Effector CD8-positive, alpha-beta T cell (primary cell): ENCODE measurements at places on chromosomes 2 and 18.

DNA sequence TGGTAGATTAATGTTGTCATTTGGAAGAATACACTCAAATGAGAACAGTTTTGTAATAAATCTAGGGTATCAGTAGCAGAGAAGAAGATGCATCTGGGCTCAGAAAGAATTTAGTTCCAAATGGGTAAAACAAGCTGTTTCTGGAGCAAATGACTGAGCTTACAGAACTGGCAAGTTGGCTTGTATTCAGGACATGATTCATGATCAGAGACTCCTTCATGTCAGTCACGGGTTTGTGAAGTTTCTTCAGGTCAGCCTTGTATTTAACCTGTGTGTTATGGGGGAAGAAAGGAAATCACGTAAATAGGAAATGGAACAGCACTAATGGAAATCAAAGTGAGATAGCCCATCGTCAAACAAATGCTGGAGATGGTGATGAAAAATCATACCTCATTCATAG, 109.1 kb downstream of the RIF1 start:
- DNase-seq, result no peak

- DNase-seq, result no peak
Observed at GRCh38 chr2:32498306-32498705, 129.5 kb upstream of the TTC27 start.

DNA sequence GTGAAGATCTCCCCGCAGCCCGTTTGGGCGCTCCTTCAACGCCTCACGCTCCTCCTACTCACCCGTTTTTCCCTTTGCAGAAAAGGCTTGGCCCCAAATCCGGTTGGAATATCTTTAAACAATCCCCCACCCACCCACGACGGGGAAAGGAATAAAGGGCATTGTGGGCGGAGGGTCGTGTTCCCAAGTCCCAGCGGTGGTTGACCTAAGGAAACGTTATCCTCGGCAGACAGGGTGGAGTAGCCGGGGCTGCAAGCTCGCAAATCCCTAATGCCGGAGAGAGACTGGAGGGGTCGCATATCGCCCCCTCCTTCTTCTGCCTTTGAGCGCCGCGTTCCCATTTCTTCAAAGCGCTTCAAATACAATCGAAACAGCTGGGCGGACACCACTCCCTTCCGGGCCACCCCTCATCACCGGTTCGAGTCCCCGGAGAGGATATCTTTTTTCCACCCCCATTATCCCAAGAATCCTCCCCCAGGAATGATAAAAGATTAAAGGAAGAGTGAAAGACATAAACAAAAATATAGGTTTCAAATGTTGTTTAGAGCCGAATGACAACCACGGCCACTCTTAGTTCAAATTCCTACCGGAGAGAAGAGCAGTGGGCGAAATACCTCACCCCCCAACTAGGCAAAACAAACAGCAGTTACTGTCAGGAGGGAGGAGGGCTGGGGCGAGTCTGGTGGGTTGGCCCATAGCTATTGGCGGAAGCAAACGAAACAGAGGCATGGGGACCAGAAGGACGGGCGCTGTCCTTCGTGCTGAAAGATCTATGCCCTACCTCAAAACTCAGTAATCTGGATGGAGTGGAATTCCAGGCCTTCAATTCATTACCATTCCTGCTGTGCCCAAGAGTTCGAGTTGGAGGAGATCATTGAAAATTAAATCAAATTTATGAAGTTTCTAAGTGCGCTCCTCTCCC, 2.8 kb upstream of the GAD1 start:
- no peak for DNase-seq

DNA sequence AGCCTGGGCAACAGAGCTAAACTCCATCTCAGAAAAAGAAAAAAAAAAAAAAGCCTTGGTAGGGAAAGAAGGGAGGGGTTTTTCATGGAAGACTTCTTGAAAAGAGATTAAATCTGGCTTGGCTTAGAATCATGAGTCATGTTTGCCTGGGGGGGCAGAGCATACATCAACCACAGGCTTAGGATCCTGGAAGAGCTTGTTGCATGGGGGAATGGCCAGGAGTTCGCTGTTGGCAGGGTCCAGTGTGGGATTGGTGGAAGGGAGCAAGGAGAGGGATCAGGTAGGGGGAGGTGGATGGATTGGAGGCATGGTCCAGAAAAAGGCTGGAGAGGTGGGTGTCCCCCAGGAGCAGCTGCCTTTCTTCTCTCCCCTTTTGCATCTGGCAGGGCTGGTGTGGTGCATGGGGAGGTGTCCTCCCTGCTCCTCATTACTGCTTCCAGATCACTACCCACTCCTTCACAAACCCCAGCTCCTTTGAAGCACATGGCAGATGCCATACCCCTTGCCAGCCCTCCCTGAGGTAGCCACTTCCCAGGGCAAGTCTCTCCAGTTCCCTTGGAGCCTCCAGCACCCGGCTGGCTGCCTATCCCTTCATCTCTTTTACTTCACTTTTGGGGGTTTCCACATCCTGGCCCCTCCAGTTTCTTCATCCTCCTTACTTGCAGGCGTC, 2.5 kb downstream of the ARMC9 start:
- DNase-seq, result no peak

DNA sequence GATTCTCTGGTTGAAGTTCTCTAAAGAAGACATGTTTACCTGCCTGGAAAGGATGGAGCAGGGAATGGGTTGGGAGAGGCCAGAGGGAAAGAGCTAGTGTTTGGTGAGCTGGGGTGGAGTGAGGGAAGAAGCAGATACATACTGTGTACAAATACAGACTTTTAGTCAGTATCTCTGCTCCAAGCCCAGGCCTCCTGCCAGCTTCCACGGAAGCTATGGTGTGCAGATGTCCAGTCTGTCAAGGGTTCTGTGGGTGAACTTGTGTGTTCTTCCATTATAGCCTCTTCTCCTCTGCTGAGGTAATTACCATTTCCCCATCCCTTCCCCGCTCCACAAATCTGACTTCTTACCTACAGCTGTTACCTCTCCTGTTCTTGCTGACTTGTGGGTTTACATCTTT, 208.6 kb downstream of the HRH4 start:
- DNase-seq, result no peak

- DNase-seq, result no peak
Observed at GRCh38 chr18:25350489-25351251, 1.3 kb downstream of the ZNF521 start.

- no peak for DNase-seq
Observed at GRCh38 chr2:61993422-61994024, 88.0 kb downstream of the COMMD1 start.

GRCh38 chr2:18209934-18210639, 331.6 kb downstream of the KCNS3 start:
- DNase-seq, result no peak

DNA sequence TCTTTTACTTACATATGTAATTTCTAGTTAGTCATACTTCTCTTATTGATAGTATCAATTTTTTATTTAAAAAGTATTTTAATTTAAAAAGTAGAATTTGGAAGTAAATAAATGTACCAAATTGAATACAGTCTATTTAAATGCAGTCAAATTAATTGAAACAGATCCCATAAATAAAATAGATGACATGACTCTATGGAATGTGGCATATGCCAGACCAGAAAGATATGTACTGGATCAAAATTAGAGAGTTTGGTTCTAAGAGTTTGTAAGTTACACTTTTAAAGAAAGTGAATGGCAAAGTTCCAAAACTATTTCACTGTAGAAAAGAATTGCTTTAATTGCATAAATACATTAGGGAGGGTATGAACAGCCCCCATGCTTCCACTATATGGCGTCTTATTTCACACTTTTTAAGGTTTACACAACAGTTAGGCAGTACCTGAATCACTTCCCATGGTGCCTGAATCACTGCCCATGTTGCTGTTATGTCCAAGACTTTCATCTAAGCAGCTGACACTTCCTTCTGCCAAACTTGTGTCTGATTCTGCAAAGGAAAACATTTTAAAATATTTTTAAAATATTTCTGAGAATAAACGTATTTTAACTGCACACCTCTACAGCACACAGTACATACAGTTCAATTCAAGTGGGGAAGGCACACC, 25.2 kb downstream of the IFIH1 start:
- no peak for DNase-seq

DNA sequence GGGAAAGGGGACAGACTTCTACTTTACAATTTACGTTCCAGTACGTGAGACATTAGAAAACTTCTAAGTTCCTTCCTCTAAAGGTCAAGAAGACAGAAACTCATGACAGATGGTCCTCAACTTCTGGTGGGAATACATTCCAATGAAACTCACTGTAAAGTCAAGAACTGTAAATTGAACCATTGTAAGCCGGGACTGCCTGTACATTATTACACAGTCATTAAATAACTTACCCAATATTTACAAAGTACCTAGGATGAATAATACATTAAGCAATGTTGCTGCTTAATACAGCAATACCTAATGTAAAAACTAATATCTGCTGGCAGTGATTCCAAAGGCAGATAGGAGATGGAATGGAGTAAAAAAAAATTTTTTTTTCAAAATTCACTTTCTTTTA, 51.9 kb downstream of the CDH2 start:
- DNase-seq, result no peak

DNA sequence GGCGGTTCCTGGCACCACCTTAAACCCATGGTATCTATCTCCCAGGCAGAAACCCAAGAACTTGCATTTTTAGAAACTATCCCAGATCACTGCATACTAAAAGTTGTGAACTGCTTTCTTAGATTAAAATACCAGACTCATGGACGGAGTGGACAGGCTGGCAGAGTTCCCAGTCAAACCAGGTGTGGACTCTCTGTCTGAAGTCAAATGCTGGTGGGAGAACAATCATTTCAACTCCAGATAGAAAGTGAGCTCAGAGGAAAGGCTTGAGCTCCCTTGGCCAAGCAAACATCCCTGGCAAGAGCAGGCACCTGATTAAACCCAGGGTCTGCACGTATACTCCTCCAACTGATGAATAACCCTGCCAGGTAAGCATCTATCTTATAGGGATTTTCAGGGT, 19.5 kb downstream of the NXPH2 start:
- no peak for DNase-seq

GRCh38 chr18:37845498-37845897, 279.9 kb upstream of the CELF4 start:
- DNase-seq, result no peak

- no peak for DNase-seq
Observed at GRCh38 chr2:121567957-121568409, 37.3 kb downstream of the RNU4ATAC start.

- no peak for DNase-seq
Observed at GRCh38 chr2:233381638-233381995, 27.3 kb downstream of the DGKD start.

- DNase-seq, result peak; percentile 30
Observed at GRCh38 chr2:144183727-144184126, 336.2 kb downstream of the ZEB2 start.

DNA sequence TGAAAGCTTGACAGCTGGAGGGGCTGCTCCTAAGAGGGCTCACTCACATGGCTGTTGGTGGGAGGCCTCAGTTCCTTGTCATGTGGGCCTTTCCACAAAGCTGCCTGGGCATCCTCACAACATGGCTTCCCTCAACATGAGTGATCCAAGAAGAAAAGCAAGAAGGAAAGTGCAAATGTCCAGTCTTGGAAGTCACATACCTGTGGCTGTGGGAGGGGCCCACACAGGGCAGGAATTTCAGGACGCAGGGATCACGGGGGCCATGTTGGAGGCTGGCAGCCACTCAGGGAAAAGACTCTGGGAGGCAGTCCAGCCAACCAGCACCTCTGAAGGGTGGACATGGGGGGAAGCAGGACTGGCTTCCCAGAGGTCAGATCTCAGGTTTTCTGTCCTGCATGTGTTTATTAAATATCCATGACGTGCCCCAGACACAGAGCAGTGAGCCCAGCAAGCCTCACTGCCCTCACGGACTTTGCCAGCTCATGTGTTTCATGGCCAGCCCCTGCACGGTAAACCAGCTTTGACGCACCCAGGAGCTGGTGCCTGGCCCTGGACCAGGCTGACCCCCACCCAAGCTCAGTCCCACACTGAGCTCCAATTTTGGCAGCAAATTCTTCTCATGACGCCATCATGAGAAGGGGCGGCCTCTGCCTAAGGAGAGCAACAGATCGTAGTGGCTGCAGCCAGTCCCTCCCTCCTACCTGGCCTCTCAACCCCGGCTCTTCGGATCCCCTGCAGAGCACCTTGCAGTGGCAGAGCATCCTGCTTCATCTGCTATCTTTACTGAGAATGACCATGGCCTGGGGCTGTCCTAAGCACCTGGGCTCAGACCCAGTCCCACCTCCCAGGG, 34.7 kb upstream of the GPR17 start:
- no peak for DNase-seq

DNA sequence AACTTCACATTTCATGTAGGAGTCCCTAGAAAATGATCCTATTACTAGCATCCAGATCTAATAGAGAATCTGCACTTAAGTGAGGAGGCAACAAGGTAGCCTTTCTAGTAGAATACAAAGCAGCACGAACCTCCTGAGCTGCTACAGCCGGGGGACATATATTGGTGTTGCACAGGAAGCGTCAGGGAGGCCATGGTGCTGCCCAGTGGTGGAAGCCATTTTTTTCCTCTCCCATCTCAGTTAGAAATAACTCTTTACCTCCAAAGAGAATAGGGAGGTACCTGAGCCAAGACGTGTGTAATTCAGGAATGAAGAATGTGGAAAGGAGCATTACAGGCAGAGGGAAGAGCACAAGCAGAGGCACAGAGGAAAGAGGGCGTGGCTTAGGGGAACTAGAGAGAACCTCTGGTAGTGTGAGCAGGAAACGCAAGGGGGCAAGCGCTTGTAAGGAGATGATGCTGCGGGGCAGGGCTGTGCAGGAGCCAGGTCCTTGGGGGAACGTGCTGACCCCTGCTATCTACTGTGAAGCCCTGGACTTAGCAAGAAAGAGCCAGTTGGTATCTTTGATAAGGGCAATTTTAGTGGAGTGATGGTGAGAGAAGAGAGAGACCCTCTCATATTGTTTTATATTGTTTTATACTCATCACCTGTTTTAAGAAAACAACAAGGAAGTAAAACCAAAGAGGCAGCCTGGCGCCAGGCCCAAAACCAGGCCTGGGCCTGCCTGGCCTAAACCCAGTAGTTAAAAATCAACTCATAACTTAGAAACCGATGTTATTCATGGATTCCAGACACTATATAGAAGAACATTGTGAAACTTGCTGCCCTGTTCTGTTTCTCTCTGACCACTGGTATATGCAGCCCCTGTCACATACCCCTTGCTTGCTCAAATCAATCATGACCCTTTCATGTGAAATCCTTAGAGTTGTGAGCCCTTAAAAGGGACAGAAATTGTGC, 50.0 kb upstream of the TTC39C start:
- DNase-seq, result peak; percentile 16

GRCh38 chr2:85779641-85780315, 26.0 kb downstream of the ATOH8 start:
- DNase-seq, result no peak

DNA sequence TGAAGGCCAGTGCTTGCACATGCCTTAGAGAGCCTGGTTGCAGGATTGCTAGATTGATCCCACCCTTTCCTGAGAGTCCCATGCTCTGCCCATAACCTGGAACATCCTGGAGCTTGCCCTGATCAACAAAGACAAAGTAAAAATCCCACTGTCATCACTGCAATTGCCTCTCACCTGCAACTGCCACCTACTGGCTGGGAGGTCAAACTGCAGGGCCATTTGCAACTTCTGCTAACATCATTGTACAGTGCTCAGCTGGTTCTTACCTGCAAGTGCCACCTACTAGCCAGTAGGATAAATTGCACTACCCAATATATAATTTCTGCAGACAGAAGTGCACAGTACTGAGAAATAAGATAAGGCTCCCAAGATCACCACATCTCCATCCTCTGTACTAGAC, 947.5 kb downstream of the CPS1 start:
- DNase-seq, result no peak
